ENCODE measurements at places on chromosomes 2 and 18.
A peak's percentile ranks its signal among the peaks of the same experiment; 100 is the strongest.

DNA sequence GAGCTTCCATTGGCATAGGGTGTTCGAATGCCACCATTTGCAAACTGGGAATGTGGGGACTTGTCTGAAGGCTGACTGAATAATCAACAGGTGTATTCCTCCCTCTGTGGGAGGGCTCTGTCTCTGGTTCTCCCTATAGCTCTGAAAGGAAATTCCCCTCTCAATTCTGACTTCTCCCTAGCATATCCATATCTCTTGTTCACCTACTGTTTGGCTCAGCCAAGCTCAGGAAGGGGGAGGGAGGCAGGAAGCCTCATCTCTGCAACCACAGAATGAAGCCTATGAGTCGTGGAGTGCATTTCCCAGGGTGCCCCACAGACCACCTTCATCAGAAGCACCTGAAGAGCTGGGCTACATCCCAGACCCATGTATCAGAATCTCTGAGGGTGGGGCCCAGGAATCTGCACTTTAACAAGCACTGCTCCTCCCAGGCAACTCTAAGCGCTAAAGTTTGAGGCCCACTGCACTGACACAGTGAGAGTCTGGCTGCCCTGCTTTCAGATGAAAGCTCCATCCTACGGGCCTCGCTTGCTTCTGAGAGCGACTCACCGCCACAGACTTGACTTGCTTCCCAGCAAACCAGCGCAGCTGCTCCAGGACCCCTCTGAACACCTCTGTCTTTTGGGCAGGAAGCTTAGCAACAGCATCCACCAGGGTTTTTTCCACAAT is 32.0 kb downstream of the XDH start:
- DNase-seq, result no peak

DNA sequence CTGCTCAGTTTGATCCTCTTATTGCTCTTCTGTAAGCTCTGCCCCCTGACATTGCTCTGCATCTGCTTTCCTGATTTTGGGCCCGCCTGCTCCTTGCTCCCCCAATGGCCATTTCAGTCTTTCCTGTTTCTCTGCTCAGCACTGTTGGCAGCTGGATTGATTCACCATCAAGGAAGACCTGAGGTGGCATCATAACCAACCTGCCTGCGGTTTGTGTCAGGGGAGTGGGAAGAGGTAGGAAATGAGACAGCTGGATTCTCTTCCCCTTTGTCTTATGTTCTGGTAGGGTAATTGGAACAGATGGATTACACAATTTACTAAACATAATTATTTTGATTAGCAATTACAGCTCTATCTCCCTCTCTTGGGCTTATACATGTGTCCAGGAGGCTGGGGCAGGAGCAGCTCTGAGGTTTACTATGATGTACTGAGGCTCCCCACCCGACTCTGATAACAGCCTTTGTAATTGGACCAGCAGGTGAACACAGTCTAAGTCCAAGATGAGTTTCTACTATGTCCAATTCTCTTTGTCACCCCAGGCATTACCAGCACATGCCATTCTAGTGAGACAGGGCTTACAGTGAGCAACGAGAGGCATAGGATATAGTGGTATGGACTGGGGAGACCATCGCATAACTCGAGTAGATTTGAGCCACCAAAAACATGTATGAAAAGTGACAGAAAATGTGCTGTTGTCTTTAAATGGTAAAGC is 151.8 kb upstream of the MMADHC start:
- DNase-seq, result no peak

DNA sequence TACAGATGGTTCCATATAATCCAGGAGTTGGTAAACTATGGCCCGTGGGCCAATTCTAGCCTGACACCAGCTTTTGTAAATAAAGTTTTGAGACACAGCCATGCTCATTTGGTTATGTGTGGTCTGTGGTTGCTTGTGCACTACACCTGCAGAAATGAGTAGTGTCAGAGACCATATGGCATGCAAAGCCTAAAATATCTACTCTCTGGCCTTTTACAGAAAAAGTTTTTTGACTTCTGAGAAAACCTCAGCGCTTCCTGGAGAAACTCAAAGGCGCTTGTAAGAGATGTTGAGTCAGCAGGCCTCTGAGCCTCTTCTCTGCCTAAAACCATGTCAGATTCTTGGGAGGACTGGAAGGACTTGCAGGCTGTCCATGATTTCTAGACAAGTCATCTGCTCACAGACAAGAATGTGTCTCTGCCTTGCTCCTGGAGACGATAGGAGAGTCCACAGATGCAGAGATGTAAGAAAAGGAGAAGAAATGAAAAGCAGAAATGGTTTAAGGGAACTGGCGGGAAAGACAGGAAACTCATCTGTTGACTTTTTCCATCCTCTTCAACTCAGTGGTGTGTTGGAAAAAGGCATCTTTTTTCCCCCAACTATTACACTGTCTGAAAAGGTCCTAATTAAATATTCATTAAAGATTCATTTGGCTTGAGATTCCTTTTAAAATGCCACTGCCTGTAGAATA is 5.2 kb downstream of the TTC39C start:
- DNase-seq, result no peak

- no peak for DNase-seq
Measured at GRCh38 chr2:80517316-80517715, 212.8 kb upstream of the LRRTM1 start.

- no peak for DNase-seq
Measured at GRCh38 chr2:171824086-171824485, 70.0 kb downstream of the SLC25A12 start.

- no peak for DNase-seq
Measured at GRCh38 chr2:25996844-25997243, 14.5 kb upstream of the KIF3C start.

GRCh38 chr2:186256540-186256939 is 229.5 kb upstream of the ZC3H15 start:
- no peak for DNase-seq

DNA sequence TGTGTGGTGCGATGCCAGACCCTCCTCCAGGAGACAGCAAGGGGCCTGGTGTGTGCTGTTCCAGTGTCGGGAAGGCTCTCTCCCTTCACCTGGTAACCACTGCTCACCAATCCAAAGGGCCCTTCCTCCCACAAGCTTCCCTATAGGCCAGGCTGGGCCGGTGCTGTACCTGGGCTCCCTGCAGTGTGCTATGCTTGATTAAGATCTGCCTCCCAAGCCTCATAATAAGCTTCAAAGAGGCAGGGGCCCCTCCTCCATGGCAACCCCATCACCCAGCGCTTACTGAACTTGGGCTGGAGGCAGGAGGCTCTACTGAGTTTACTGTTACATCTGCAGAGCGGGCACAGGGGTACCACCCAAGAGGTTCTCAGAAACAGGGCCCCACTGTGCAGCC is 4.5 kb upstream of the MAL start:
- no peak for DNase-seq

GRCh38 chr2:66472225-66472843 is 37.4 kb downstream of the MEIS1 start:
- no peak for DNase-seq

DNA sequence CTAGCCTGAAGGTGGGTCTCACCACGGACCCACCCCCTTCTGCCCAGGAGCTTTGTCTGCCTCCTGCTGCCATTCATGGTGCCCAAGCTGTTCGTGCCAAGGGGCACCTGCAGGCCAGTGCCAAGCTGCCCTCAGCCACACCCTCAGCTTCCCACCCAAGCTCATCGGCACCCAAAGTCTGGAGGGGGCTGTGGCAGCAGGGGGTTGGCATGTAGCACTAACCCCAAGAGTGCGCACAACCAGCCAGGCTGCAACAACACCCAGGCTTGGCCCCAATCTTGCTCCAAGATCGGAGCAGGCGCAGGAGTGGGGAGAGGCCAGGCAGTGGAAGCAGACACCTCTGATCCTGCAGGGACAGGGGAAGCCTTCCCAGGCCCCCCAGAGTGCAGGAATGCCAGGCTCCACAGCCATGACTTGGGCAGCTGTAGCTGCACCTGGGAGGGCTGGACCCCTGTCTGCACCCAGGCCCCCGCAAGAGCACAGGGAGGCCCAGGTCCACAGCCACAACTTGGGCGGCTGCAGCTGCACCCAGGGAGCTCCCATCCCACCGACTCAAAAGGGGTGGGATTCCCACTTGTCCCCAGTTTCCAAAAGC is 89.9 kb downstream of the ATAD2B start:
- no peak for DNase-seq

GRCh38 chr2:45127891-45128290 is 118.6 kb upstream of the SIX2 start:
- no peak for DNase-seq

DNA sequence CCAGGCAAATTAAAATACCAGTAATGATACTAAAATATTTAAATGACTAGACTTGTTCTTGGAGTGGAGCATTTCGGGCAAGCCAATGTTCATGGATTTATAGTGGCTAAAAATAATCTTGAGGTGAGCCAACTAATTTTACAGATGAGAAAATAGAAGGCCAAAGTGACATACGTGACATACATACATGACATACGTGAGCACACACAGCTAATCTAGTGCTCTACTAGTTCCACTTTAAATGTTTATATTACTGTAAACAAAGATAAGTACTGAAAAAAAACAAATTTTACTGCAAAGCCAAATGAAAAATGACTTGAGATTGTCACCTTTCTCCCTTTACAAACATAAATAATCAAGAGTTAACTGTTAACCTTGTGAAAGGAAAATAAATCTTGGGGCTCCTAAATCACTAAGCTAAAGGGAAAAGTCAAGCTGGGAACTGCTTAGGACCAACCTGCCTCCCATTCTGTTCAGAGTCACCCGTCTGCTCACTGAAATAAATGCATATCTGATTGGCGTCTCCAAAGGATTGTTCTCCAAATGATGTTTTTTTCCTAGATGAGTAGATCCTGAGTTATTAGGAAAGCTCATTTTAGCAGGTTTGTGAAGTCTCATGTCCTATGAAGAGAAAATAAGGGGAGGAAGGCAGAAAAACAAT is 96.7 kb downstream of the PMS1 start:
- no peak for DNase-seq

- DNase-seq, result no peak
Measured at GRCh38 chr2:3079466-3079865, 298.2 kb downstream of the EIPR1 start.

DNA sequence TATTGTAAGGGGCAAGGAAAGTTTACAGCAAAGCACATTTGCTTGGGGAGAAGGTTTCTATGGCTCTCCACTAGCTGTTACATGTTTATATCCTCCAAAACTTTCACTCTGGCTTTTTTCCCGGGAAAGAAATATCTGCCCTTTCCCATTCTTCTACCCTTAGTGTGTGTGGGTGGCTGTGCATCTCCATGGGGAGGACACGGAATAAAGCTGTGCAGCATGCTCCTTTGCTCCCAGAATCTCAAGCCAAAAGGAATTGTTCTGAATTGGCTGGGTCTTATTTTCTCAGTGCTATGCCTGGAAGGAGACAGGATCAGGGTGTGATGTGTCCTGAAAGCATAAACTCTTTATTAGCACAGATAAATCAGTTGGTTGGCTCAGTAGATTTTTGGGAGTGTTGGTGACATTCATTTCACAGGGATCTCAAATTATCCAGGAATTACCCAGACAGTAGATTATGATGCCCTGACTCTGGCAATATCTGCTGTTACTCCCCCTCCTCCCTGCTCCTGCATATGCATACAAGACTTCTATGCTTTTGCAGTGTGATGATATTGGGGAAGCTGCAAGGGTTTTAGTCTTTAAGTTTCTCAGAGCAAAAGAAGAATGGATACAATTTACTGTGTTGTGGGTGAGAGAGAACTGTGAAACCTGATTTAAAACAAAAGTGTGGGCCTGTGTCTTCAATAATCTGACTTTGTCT is 63.1 kb downstream of the PARD3B start:
- DNase-seq, result peak; percentile 40

GRCh38 chr2:19890104-19890503 is 11.7 kb downstream of the TTC32 start:
- DNase-seq, result no peak

DNA sequence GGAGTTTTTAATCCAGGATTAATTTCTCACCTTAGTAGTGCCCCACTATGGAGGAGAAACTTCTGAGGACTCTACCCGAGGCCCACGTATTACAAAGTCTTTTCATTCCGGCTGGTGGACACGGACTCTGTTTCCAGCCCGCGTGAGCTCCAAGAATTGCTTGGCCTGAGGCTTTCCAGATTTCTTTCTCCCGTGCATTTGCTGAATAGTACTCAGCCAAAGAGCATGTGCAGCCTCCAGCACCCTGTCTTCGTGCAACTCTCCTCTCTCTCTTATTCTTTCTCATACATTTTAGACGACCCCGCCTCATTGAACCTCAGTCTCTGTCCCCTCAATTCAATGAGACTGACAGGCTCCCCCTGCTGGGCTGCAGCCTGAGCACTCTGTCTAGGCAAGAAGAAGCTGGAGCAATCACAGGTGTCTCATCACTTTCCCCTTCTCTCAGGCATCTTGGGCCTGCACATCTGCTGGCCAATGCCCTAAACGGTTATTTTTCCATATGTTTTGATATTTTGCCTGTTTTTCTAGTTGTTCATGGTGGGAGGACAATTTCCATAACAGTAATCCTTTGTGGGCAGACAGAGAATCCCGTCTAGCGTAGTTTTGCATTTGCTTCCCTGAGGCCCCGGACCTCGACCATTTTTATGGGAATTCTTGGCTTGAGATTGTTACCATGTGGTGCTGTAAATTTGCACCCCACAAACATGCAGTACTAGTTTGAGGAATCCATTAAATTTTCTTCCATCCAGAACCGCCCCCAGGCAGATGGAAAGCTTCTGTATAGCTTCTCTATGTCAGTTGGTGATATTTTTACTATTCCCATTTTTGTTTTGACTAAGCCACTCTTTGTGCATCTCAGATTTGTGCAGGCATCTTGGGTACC is 50.1 kb upstream of the LPIN2 start:
- peak; percentile 20 for DNase-seq

- no peak for DNase-seq
Measured at GRCh38 chr2:226179010-226179409, 620.6 kb downstream of the IRS1 start.

- no peak for DNase-seq
Measured at GRCh38 chr2:3102922-3103569, 274.6 kb downstream of the EIPR1 start.

DNA sequence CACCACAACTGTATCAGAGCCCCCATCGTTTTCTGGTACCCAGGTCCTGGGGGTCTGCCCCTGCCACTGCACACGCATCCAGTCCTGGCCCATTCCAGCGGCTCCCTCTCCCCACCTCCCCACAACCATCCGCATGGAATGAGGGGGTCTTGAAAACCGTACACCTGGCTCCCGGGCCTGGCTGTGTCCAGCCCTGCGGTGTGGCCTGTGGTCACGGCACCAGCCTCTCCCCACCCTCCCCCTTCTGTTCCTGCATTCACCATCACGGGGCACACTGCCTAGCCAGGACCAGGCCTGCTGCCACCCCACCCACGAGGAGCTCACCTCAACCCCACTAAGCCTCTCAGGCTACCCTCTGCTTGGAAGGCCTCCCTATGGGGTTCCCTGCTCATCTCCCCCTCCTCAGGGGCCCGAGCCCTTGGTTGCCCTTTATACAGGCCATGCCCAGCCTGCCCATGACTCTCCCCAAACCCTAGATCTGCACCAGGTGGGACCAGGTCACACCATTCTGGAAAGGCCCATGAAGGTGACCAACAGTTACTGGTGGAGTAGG is 11.4 kb downstream of the GPR35 start:
- DNase-seq, result no peak
